ENCODE measurements at places on chromosomes 3 and 15. TPM values are rescaled to one million over a fixed set of nuclear protein-coding genes. Genes with fewer than 3 reads are reported as not detected.
A peak's percentile ranks its signal among the peaks of the same experiment; 100 is the strongest.

- H3K36me3 ChIP-seq = no peaks in the 10 kb centered on the region
- no peak overlapping the region for H3K4me3 ChIP-seq
- H3K27ac ChIP-seq = no peak overlapping the region
- DNase-seq = no peak
- no peaks in the 10 kb centered on the region for H3K27me3 ChIP-seq
- H3K4me1 ChIP-seq = peaks cover 5% of the 10 kb centered on the region
These were observed 52.1 kb downstream of the EDEM1 start for GRCh38 chr3:5239602-5240001.

GRCh38 chr3:107411056-107411455 lies 33.8 kb downstream of the CCDC54 start:
- H3K36me3 ChIP-seq = peaks cover 11% of the 10 kb centered on the region
- H3K27ac ChIP-seq = no peak overlapping the region
- DNase-seq = no peak
- H3K4me1 ChIP-seq = peaks cover under 1% of the 10 kb centered on the region

DNA sequence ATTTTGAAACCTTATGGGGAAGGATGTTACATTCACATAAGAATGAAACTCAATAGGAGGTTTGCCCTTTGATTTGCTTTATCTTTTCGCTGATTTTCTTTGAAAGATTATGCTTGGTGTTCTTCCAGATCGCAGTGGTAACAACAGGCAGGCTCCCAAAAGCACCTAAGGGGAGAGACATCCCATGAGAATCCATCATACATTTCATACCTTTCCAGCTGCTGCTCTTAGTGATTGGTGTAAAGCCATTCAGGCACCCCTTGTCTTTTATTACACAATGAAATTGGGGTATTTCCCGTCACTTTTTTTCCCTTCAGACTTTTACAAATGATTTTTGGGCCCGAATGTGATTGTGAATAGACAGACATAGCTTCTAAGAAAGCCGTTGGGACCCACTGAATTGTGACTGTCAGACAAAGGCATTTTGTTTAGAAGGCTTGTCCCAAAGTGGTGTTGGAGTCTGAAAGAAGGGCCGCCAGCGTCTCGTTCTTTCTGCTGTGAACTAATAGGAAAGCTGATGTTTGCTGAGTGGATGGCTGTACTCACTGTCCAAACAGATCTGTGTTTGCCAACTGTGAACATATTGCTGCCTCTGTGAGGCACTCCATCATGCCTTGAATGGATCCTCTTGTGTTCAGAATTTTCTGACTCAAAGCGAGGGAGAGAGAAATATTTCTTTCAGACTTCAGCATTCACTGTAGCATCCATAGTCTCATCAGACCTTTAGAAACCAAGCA lies 164.3 kb downstream of the FNDC3B start:
- peak overlapping the region; percentile 28 for H3K27ac ChIP-seq
- H3K4me1 ChIP-seq = peaks cover 32% of the 10 kb centered on the region
- peaks cover 8% of the 10 kb centered on the region for H3K36me3 ChIP-seq
- no peak overlapping the region for H3K4me3 ChIP-seq

DNA sequence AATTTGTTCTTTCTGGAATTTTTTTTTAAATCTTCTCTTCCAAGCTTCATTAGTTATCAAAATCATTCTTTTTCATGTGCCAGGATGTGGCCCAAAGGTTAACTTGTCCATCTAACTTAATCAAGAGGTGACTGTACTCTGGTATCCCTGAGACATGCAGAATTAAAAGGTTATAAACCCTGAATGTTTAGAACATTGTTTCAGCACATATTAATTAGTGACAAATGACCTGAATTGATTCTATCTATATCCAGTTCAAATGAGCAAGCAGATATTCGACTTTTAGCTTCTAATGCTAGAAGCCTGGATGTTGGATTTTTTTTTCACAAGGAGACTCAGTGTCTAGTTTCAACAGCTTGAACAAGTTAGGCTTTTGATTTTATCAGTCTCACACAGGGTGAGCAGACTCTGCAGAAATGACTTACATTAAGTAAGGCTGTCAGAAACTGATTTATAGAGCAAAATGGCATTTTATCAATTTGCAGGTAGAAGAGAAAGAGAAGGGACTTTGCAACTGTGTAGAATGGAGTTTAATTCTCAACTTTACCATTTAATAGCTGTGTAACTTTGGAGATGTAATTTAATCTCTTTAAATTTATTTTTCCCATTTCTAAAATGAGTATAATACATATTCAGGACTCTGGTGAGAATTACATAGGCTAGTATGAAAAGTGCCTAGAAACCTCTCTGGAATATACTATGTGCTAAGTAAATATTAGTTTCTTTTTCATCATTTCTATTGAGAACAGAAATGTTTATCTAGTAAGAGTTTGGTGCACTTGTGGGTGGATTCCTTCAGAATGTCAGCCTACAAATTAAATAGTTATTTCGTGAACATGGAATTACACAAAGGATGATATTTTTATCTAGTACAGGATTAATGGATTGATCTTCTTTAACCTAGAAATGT lies 100.0 kb downstream of the ALCAM start:
- H3K4me1 ChIP-seq = peaks cover 27% of the 10 kb centered on the region
- no peaks in the 10 kb centered on the region for H3K27me3 ChIP-seq
- no peak overlapping the region for H3K4me3 ChIP-seq
- peak overlapping the region; percentile 74 for H3K27ac ChIP-seq

DNA sequence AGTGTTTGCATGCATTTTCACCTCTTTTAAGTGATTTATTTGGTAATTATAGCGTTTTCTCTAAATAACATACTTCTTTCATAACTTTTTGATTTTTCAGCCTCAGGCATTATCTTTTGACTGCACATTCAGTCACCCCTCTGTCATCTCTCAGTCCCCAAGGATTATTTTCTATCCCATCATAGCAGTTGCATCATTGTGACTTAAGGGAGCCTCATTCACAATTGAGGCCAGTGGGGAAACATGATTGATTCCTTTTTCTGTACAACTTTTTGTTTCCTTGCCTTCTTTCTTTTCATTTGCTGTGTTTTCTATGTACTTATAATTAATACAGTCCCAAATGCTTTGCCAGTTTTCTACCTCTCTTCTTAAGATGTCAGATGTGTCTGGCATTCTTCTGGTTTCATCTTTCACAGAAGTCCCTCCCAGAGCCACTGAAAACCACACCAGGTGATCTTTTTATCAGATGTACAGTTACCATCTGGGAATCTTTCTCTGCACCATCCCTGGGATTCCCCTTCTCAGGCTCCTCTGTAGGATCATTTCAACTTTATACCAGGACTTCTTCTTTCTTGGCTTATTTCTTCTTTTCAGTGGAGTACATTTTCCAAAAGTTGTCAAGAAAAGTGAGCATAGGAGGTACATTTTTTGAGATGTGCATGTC lies 151.4 kb downstream of the RAP2B start:
- peaks cover 12% of the 10 kb centered on the region for H3K4me1 ChIP-seq
- no peaks in the 10 kb centered on the region for H3K27me3 ChIP-seq
- H3K27ac ChIP-seq = peak overlapping the region; percentile 23
- DNase-seq = no peak
- H3K36me3 ChIP-seq = no peaks in the 10 kb centered on the region

DNA sequence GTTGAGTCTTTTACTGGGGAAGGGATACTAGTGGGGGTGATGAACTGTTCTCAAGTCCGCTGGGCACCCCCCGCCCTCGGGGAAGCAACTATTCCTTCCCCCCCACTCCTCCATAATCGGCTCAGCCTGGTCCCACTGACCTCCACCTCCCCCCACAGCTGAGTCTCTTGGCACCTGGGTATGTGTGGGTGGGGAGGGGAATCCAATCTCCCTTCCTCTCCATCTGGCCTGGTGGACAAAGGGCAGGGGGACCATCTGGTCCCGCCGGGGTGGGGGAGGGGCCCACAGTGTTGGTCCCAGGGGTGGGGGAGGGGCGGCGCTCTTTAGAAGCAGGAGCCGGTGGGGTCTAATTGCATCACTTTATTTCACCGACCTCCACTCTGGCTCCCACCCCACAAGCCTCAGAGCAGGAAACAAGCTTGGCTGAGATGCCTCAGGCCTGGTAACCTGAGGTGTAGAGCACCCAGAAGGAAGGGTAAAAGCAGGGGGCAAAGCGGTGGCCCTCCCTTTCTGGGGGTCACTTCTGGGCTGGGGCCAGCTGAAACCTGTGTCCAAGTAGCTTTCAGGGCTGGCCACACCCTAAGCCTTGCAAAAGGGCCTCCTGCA lies 1.0 kb upstream of the PCBP4 start:
- H3K36me3 ChIP-seq = no peaks in the 10 kb centered on the region
- DNase-seq = no peak
- H3K4me1 ChIP-seq = peaks cover 36% of the 10 kb centered on the region

DNA sequence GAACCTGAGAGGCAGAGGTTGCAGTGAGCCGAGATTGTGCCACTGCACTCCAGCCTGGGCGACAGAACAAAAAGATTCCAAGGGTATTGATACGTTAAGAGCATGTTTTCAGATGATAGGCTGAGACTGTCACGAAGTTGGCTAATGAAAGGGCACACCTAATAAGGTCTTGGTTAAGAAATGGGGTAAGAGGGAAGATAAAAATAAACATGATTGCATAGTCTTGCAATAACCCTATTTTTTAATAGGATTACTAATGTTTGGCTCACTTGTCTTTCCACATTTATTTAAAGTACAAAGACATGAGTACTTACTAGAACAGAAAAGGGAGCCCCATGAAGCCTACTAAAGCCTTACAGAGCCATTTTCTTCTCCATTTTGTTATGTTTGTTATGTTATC lies 109.0 kb downstream of the FRMD4B start:
- DNase-seq = no peak
- no peaks in the 10 kb centered on the region for H3K36me3 ChIP-seq

DNA sequence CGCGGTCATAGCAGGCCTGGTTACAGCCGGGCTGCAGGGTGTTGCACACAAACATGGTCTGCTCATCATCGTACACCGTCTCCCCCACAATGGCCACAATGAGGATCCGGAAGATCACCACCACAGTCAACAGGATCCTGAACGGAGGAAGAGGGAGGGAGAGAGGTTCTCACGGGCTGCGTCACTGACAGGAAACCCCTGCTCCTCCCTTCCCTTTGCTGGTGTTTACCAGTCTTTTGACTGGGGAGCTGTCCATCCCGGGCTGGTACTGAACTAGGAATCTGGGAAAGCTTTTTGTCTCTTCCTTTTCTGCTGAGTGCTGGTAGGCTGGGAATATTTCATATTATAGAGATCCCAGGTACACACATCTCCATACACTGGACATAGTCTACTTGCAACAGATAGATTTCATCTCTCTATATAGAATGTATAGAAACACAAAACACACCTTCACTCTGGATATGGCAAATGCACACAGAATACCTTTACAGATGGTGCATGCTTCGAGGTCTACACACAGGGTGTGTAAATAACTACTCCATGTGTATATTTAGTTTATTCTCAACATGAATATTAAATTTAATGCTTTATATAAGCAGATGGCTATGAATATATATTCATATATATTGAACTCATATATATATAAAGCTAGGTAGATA lies 1.4 kb downstream of the GJD2 start:
- H3K4me3 ChIP-seq = peak overlapping the region; percentile 53
- H3K36me3 ChIP-seq = no peaks in the 10 kb centered on the region
- H3K4me1 ChIP-seq = peaks cover 7% of the 10 kb centered on the region
- peak; percentile 58 for DNase-seq
- H3K27ac ChIP-seq = no peak overlapping the region

Gene ZMYND10
- 0.54 TPM for total RNA-seq

Gene SLC2A2
- not detected for total RNA-seq
